Psoas muscle (tissue), 8 donors: ENCODE measurements at places on chromosomes 3 and 15.

GRCh38 chr15:70246623-70247220 is 149.0 kb upstream of the TLE3 start:
- DNase-seq = no peak

DNA sequence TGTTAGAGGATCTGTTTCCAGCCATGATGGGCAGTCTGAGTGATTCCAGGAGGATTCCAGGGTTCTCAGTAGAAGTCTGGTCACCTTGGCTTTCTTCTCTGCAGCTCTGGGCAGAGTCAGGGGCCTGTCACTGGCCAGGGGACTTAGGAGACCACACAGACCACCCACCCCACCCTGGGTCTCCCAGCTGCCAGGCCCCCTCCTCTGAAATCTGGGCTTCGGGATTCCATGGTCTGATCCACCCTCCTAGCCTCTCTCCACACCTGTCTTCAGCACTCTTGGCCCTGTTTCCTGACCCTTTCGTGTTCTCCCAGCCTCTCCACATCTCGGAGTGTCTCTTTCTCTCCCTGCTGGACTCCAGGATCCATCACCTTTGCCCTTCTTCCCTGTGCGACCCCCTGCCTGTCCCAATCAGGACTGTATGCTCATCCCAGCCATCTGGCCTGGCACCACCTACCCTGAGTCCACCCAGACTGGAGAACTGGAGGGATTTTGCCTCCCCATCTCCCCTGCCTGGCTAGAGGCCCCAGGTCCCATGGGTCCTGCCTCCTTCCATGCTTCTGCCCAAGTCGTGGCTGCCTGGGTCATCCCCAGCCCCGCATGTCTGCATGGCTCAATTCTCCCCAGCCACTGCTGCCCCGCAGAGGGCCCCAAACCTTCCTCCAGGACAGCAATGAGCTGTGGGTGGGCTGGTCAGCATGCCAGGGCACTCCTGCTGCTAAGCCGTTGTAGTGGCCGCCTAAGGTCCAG is 34.3 kb downstream of the GOLGA6L10 start:
- no peak for DNase-seq

GRCh38 chr15:84645997-84646396 is 8.1 kb downstream of the WDR73 start:
- DNase-seq = no peak

- no peak for DNase-seq
Observed at GRCh38 chr3:135490219-135490915, 475.2 kb upstream of the PPP2R3A start.

GRCh38 chr15:74470631-74471395 is 9.9 kb upstream of the UBL7 start:
- DNase-seq = peak; percentile 74

- DNase-seq = no peak
Observed at GRCh38 chr15:101091080-101092017, 160.5 kb downstream of the CHSY1 start.

DNA sequence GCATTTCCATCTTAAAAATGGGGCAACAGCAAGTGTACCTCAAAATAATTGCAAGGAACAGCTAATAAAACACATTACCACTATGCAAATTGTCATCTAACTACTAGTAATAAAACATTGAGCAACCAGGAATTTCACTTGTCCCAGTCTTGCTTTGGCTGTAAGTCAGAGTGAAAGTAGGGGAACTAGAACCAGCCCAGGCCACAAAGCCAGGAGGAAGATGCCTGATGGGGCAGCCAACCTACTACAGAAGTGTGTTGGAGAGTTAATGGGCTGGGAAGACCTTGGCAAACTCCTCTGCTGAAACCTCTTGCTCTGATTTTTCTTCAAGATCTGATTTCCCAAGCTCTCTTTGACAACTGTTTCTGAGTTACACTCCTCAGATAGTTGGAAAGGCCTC is 40.2 kb upstream of the LPP start:
- DNase-seq = no peak

GRCh38 chr3:85903434-85903833 is 944.6 kb downstream of the CADM2 start:
- no peak for DNase-seq

- no peak for DNase-seq
Observed at GRCh38 chr15:78364233-78364632, 24.1 kb downstream of the CRABP1 start.

- no peak for DNase-seq
Observed at GRCh38 chr3:23726811-23727548, 78.8 kb upstream of the UBE2E1 start.

- DNase-seq = no peak
Observed at GRCh38 chr3:21515417-21515816, 235.6 kb downstream of the ZNF385D start.

- DNase-seq = no peak
Observed at GRCh38 chr15:55703873-55704301, 39.1 kb downstream of the PRTG start.

DNA sequence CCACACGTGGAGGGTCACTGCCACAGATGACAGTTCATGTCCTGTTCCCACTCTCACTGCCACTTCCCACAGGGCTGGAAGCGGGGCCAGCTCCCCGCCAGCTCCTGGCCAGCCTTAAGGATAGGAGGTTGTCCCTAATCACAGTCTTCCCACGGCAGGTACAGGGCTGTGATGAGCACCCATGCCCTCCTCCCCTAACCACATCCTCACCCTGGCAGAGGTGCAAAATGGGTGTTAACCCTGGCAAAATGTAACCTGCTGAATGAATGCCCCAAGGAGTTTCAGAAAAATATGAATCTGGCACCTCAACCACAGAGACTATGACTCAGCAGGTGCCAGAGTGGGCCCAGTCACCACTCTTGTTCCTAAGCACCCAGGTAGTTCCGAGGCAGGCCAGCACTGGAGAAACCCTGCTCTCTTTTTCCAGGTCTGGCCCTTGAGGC is 185.1 kb upstream of the TPM1 start:
- no peak for DNase-seq

- DNase-seq = no peak
Observed at GRCh38 chr3:11118181-11118682, 36.1 kb upstream of the HRH1 start.

GRCh38 chr3:80006315-80006714 is 238.5 kb upstream of the ROBO1 start:
- no peak for DNase-seq

DNA sequence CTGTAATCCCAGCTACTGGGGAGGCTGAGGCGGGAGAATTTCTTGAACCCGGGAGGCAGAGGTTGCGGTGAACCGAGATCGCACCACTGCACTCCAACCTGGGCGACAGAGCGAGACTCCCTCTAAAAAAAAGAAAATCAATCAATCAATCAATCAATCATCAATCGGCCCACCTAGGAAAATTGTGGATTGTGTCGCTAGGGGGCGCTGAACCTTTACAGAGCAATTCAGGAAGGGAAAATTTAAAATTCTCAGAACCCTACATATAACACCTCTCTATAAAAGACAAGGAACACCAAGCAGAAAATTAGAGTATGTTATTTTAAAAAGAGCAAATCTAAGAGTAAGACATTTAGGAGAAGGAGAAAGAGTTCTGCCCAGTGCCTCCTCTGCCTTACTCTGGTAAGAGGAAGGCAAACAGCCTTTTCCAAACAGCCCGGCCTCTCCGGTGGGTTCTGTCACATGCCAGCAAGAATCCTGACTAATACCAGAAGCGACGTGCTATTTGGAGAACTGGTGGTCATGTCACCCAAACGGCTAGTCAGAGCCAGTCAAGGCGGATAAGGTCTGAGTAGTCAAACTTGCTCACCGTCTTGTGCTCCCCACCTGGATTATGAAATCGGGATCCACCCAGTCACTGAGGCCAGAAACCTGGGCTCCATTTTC is 22.3 kb upstream of the SMCO1 start:
- no peak for DNase-seq

DNA sequence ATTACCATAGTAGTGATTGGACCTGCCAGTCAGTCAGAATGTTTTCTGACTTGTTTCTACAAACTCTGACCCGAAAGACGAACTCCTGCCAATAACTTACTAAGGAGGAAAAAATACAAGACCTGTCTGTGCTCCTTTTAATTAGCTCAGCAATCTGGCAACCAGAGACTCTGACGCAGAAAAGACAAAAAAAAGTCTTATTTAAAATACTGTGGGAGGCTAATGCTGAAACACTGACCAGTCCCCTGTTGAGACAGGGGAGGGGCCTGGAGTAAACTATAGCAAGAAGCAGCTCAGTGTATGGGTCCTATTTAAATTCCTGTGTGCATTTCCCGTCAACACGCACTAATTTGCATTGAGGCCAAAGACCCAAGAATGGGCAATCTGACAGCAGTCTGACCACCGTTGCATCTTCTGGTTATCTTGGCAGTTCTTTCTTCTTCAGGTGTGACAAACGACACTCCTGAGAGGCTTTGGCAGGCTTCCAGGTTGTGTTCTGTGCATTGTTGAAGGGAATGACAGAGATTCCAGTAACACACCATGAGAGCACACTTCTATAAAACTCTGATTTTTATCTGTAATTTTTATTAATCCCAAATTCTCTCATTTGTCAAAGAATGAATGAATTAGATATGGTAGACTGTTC is 1114.3 kb downstream of the IGSF11 start:
- DNase-seq = no peak

DNA sequence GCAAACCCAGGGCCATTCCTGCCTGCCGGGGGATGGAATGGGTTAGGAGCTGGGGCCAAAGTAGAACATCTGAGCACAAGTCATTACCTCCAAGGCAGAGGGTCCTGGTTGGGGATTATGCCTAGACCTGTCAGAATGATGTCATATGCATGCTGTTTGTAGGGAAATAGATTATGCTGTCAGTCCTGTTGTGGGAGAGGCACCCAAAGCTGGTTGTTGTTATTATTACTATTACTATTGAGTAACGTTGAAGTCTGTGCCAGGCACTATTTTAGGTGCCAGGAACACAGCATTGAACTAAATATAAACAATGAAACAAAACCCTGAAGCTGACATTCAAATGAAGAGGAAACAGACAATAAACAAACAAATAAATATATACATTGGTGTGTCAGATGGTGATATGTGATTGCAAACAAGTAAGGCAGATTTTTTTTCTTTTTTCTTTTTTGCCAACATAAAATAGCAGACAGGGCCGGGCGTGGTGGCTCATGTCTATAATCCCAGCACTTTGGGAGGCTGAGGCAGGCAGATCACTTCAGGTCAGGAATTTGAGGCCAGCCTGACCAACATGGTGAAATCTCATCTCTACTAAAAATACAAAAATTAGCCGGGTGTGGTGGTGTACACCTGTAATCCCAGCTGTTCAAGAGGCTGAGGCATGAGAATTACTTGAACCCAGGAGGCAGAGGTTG is 2.0 kb downstream of the P4HTM start:
- DNase-seq = no peak

GRCh38 chr3:150450916-150451315 is 42.8 kb downstream of the TSC22D2 start:
- no peak for DNase-seq

DNA sequence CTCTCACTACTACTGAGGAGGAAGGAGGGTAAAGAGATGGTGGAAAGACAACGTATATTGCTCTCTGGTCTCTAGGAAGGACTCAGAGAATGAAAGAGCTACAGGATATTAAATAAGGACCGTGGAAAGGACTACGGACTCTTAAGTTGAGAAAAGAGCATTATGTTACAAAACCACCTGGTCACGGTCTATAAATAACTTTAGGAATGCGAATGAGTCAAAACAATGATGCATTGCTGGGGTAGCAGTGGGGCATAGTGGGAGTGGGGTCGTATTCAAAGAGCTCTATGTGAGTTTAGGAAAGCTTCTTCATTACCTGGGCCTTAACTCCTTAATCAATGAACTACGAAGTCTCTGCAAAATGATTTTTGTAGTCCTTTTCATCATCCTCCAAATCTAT is 295.7 kb upstream of the SOX14 start:
- no peak for DNase-seq

DNA sequence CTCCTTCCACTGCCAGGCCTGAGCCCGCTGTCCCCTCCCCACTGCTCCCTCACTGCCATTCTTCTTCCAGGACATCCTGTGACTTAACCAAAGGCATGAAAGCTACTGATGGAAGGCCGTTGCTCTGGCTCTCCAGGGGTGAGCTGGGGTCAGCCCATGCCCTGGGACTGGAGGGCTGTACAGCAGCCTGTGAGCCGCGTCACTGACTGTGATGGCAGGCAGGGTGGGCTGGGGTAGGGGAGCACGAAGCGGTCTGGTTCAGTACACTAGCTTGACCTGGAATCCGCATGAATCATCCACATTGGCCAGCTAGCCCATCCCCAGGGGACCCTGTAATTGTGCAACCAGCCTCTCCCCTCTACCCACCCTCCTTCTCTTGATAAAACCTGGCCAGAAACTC is 30.8 kb downstream of the CORO2B start:
- DNase-seq = peak; percentile 95

GRCh38 chr3:125119752-125120378 is 64.1 kb upstream of the HEG1 start:
- no peak for DNase-seq

- DNase-seq = no peak
Observed at GRCh38 chr3:55585856-55586255, 98.8 kb upstream of the WNT5A start.

DNA sequence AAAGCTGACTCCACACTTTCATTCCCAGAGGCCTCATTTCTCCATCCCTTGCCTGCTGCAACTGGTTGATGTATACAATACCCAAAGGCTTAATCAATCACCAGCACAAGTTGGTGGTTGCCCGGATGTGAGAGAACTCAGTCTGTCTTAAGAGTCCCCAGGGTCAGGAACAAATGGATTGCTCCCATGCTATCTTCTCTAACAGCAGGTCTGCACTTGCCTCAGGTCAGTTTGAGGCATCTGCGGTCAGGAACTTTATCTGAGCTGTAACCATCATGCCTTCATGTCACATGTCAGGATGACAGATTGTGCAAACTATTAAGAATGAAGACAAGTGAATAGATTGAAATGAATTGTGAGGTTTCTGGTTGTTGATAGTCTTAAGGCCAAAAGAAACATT is 56.1 kb downstream of the BFSP2 start:
- DNase-seq = no peak

GRCh38 chr15:21271566-21271965 is 168.7 kb downstream of the POTEB3 start:
- no peak for DNase-seq

GRCh38 chr3:5197022-5197421 is 9.5 kb downstream of the EDEM1 start:
- DNase-seq = no peak

DNA sequence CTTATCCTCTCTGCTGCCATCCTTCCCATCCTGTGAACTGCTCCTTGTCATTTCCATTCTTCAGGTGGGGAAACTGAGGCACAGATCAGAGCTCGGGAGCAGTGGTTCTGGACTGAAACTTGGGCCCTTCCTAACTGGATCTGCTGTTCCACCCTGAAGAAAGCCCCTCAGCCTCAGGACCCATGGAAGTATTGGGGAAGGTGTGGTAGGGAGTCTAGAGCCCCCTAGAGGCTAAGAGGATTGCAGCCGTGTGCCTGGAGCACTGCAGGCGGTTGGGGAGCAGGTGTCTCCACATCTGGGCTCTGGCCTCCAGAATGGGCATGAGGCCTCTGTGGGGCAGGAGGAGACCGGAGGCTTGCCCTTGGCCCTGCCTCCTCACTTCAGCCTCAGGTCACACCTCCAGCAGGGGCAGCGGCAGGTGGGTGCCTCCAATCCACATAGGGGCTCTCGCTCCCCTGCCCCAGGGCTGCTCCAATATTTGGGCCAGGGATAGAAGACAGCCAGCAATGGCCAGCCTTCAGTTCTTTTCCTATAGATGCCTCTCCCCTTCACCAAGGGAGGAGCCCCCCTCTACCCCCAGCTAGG is 28.1 kb downstream of the DNAJB8 start:
- DNase-seq = no peak

GRCh38 chr15:60215225-60215963 is 182.4 kb downstream of the ANXA2 start:
- no peak for DNase-seq

GRCh38 chr3:41502023-41502422 is 302.7 kb downstream of the CTNNB1 start:
- DNase-seq = no peak
